Central memory CD8-positive, alpha-beta T cell (primary cell): ENCODE measurements at places on chromosomes 2 and 18.

DNA sequence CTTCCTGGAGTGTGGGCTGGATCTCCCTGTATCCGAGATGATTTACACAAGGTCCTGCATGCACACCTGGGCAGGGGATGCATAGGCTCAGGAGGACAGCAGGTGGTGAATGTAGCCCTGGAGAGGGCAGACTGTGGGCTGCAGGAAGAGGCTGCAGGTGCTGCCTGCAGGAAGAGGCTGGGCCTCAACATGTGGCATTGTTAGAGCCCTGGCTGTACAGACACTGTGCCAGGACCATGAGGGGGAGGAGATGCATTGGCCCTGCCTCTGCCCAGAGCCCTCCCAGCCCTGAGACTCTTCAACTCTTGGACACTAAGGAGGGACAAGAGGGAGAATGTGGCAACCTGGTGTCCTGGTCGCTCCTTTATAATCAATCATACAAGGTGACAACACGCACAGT lies 392.8 kb downstream of the TNS1 start:
- no peak for DNase-seq

- no peak for DNase-seq
Observed at GRCh38 chr2:67451086-67451832, 54.1 kb downstream of the ETAA1 start.

DNA sequence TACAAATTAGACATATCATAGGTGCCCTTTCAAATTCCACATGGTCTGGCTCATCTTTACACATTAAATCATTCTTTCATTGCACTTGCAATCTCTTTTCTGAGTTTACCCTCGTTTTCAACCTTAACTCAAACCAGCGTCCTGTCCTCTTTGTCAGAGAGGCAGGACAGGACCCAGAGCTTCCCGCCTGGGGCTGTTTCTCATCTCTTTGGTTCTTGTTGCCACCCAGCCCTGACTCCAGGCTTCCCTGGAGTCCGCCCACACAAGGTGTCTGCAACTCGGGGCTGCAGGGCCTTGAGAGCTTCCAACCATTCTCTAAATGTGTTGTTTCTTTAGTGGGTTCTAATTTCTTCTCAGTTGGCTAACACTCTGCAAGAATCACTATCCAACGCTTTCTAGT lies 24.4 kb downstream of the RBMS1 start:
- no peak for DNase-seq

- no peak for DNase-seq
Observed at GRCh38 chr2:54876764-54877163, 153.3 kb downstream of the EML6 start.

DNA sequence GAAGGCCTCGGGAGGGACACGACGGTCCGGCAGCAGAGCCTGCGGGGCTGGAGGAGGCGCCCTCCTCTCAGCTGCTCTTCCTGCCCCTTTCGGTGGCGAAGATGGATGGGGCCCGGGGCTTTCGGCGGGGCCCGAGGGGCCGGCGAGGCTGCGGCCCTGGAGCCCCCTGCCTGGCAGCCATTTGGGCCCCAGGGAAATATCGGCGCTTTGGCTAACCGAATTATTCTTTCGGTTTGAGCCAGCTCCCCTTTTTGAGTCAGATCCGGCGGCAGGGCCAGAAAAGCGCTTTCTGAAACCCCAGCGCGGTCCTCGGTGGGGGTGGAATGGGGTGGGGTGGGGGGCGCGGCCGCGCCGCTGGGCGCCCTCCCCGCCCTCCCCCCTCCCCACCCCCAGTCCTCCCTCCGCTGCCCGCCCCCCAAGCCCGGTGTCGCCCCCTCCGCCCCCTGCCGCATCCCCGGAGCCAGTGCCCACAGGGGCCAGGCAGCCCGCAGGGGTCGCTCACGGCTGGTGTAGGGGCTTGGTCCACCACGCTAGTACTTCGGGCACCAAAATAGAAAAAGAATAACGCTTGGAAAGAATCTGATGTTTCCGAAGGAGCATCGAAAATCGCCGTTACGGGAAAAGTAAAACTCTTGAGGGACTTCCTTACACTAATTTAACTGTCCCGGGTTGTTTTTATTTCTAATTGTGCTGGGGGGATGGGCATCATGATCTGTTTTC lies 9.1 kb upstream of the ARID5A start:
- no peak for DNase-seq

DNA sequence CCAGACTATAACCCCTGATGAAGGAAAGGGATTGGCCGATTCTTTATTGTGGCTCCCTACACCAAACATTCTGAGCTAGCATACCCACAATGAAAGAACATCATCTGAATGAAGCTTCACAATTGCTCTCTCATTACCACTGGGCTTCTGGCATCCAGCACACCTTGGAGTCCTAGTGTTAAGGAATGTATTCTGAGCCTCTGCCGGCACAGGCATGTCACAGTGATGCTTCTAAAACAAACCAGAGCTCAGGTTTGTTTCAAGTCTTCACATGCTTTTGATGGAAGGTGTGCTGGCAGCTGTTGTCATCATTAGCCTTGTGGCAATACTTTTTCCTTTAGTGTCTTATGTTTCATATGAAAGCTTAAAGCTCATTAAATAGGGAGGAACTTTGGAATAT lies 76.3 kb upstream of the RBBP8 start:
- no peak for DNase-seq

DNA sequence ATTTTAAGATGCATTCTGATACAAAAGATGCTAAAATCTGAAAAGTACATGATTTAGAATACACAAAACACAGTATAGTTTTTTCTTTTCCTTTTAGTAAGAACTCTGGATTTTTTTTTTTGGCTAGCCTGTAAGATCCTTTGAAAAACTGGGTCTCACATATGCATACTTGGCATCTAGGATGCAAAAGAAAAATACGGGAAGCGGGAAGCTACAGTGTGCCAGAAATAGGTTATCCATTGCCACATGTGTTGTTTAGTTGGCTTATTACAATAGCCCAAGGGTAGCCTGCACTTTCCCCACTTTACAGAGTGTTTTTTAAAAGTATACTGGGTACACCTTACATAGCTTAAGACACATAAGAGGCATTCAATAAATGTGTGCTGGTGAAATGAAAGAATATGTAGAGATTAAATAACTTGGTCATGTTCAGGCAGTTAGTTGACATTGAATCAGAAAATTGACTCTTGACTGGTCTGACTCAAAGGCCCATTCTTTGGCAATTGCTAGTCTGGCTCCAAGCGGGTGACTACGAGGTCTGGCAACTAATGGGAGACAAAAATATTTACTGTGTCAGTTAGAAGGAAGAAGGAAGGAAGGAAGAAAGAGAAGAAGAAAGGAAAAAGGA lies 286.8 kb upstream of the TRIB2 start:
- no peak for DNase-seq

- no peak for DNase-seq
Observed at GRCh38 chr2:149164296-149164695, 125.8 kb downstream of the LYPD6B start.

GRCh38 chr2:122414902-122415301 lies 659.5 kb downstream of the TSN start:
- DNase-seq, result no peak

DNA sequence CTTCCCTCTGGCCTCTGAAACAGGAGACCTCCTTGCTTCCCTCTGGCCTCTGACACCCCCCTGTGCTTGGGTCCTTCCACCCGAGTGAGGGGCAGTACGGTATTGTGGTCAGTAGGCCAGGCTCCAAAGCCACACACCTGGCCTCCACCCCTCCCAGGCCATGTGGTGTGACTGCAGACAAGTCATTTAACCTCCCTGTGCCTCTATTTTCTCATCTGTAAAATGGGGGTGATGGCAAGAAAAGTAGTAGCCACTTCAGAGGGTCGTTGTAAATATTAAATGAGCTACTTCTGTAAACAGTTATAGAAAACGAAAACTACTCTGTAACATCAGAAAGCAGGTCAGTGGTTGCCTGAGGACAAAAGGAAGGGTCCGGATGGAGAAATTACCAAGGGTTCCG lies 74.2 kb downstream of the SMAD7 start:
- DNase-seq, result no peak

DNA sequence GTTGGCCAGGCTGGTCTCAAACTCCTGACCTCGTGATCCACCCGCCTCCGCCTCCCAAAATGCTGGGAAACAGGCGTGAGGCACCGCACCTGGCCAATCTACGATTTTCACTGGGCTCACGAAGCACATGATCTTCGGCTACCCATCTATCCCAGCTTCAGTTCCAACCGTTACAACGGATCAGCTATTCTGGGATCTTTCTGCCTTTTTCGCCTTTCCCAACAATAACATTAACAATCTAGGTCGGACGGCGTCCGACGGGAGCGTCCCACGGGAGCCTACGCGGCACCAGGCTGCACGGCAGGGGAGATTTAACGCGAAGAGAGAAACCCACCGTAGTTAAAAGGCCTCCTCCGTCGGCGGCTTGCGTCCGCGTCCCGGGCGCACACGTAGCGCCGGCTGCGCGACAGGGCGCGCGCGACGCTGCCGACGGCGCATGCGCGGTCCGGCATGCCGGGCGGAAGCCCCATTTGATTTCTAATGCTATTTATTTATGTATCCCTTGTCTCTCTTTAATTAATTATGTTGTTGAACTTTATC lies at the start of gene MSL3B:
Gene MSL3B (minus strand): TSS at position 394 of the 540 bp plus-strand sequence.
- DNase-seq, result peak; percentile 34

- DNase-seq, result no peak
Observed at GRCh38 chr18:11859903-11860407, 8.7 kb downstream of the CHMP1B start.

DNA sequence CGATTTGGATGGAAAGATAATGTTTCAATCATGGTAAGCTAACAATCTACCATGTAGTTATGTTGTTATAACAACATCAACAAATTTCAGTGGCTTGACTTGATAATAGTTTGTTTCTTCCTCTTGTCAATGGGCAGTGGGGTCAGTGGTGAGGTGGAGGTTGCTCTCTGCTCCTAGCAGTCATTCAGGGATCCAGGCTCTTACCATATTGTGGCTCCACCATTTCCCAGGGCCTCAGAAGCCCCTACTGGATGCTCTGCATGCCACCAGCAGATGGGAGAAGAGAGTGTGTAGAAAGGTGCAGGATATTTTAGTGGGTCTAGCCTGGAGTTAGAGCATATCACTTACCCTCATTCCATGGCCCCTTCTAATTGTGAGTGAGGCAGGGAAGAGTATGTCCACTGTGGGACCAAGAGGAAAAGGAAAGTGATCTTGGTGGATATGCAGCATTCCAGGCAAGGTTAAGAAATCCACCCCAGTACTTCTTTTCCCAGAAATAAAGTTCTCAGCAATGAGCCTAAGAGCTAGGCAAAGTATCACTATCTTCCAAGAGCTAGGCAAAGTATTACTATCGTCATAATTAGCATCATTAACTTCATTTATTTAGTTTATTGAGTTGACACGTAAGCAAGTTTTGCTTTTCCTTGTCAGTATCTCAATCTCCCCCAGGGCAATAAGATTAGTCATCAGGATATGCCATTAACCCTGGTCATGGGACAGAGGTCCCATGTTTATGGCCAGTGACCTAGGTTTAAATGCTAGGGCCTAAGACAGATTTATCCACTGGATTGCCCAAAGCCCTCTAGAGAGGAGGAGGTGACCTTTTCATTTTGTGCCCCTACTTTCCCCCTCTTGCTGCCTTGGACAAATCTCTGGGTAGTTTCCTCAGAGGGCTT lies 4.2 kb upstream of the IWS1 start:
- DNase-seq, result no peak

GRCh38 chr2:167844714-167845530 lies 402.5 kb downstream of the STK39 start:
- DNase-seq, result no peak

DNA sequence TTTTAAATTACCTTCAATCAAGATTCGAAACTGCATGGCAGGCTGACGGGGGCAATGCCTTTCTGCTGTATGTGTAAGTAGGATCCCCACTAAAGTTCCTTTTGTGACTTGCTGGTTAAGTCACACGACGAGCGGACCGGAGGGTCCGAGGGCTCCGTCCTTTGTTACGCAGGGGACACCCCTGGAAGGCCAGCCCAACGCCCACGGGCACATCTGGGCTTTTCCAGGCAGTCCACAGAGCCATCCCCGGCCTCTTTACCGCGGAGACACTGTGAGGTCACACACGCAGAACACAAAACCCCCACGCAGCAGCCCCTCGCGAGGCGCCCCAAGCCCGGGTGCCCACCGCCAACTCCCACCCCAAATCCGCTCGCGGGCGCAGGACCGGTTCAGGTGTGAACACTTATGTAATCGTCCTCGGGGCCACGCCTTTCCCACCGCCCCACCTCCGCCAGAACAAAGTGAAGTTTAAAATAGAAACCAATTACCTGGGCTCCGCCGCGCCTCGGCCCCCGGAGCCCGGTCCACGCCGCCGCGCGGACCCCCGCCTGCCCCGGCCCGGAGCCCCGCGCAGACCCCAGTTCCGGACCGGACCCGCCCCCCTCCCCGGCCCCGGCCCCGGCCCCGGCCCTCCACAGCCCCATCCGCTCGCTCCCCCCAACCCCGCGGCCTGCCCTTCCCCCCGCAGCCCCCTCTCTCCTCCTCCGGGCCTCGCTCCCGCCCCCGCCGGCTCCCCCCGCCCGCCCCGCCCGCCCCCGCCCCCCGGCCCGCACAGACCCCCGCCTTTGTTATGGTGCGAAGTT lies 4.2 kb downstream of the ZNF516 start:
- DNase-seq, result no peak

GRCh38 chr2:238831177-238831576 lies 16.7 kb upstream of the TWIST2 start:
- no peak for DNase-seq

DNA sequence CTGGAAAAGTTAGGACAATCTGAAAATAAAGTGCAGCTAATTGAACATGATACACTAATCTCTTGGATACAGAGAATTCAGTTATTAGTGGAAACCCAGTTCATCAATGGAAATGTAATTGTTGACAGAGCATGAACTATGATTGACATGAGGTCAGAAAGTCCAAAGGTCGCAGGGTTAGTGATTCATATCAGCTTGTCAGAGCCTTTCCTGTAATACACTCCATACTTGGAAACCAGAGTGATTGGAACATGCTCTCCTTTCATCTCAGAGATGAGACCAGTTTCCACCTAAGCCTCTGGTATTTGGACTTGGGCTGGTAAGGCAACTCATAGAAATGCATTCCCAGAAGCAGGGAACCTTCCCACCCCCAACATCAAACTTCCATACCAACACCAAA lies 8.5 kb upstream of the NCKAP5 start:
- DNase-seq, result no peak

- DNase-seq, result no peak
Observed at GRCh38 chr2:141806090-141806489, 324.7 kb downstream of the LRP1B start.

- no peak for DNase-seq
Observed at GRCh38 chr2:231364061-231364460, 31.4 kb upstream of the B3GNT7 start.

GRCh38 chr2:29165362-29166241 lies 50.4 kb downstream of the CLIP4 start:
- no peak for DNase-seq

DNA sequence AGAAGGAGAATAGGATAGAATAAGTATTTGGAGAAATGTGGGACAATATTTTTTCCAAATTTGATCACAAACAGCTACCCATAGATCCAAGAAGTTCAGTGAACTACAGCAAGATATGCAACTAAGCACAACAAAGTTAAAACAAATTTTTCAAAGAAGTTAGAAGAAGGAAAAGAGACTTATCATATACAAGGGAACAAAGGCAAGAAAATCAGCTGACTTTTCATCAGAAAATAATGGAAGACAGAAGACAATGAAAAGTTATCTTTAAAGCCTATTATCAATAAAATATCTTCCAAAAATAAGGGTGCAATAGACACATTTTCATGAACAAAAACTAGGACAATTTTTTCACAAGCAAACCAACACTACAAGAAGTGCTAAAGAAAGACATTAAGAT lies 202.8 kb upstream of the FN1 start:
- DNase-seq, result no peak

- DNase-seq, result no peak
Observed at GRCh38 chr2:140835079-140835478, 1295.7 kb downstream of the LRP1B start.
